ENCODE measurements at places on chromosomes 3 and 15.

GRCh38 chr15:63211549-63211948 is 22.1 kb downstream of the RAB8B start:
- no peak for DNase-seq

- no peak for DNase-seq
Observed at GRCh38 chr15:70109978-70110377, 12.3 kb upstream of the TLE3 start.

- no peak for DNase-seq
Observed at GRCh38 chr3:162117961-162118360, 621.4 kb downstream of the OTOL1 start.

GRCh38 chr3:141538568-141539240 is 51.9 kb downstream of the RASA2 start:
- no peak for DNase-seq

GRCh38 chr3:102297072-102297658 is 137.7 kb upstream of the ZPLD1 start:
- DNase-seq, result no peak

DNA sequence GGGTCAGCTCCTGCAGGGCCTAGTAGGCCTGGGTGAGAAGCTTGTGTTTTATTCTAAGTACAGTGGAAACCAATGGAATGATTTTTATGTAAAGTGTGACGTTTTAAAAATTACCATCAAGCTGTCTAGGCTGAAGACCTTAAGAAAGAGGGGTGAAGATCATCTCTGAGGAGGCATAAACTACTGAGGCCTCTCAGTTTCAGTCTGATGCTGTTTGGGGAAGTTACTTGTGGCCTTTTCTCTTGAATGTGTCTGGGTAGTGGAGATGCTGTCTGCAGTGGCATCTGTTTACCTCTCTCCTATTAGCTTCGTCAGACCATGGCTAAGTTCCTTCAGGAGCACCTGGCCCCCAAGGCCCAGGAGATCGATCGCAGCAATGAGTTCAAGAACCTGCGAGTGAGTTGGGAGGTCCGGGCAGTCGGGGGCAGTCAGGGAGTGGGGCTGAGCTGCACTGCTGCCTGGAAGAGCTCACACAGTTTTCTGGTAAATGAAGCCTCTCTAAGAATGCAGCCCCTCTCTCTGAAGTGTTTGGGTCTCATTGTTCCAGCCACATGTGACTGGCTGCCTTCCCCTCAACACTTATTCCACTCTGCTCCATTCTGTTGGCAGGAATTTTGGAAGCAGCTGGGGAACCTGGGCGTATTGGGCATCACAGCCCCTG is 1.9 kb downstream of the IVD start:
- DNase-seq, result no peak

DNA sequence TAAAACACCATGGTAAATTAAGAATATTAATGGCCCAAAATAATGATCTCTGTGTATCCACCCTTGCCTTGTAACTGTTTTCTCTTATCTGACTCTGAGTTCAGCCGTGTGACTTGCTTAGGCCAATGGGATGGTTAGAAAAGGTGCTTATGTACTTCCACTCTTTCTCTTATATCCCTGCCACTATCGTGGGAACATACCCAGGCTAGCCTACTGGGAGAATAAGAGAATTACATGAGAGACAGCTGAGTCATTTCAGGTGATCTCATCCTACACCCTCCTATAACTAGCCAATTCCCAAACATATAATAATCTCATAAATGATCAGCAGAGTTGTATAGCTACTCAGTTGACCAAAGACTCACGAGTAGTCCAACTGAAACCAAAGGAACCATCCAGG is 98.3 kb upstream of the ABI3BP start:
- DNase-seq, result no peak

- DNase-seq, result no peak
Observed at GRCh38 chr3:15805756-15806266, 8.0 kb upstream of the ANKRD28 start.

GRCh38 chr3:195286115-195286872 is 15.3 kb upstream of the XXYLT1 start:
- no peak for DNase-seq

- no peak for DNase-seq
Observed at GRCh38 chr3:43865887-43866528, 175.3 kb downstream of the ABHD5 start.

DNA sequence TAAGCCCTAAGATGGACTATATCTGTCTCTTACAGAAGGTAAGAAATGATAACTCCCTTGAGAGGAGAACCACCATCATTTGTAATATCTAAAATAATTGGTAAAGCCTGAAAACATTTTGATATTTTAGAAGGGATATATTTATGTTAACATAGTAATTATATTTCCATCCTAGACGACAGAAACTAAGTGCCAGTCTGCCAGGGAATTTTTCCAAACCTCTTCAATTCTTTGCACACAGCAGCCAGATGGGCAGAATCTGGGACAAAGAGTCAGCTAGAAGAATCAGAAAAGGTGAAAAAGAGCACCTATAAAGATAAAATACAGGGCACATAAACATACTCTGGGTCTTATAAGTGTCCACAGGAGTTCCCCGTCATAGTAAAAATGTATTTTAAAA is 70.0 kb upstream of the CBLB start:
- no peak for DNase-seq

DNA sequence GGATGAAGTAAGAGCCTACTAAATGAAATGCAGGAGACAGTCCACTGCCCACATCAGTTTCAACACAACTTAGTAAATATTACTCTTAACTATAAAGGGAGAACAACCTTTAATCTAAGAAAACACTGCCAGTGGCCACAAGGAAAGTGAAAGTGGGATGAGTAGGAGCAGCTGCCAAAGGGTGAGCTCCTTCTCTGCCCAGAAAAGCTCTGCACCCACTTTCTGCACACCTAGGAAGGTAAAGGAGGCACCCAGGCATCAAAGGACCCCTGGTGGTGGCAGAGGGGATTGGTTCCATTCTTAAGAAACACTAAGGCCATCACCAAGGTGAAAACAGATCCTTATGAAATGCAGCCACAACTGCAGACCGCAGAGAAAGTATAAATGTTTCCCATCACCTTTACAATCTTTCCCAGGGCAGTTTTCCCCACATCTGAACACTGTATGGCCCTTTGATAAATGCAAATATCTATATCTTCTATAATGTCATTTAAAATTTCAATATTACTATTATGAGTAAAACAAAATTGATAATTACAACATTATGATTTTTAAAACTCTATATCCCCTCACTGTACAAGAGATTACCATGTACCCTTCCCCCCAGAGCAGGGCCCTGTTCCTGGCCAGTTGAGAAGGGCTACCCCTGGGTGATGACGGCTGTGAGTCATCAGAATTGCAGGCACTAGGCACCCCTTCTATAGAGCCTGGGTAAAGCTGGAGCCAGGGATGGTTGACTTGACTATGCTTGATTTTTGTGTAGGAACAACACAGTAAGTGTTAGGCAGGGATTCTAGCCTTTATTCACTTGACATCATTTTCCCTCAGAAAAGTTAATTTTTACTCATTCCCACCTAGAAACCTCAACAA is 92.0 kb downstream of the SNRK start:
- peak; percentile 38 for DNase-seq

- no peak for DNase-seq
Observed at GRCh38 chr3:162353414-162353813, 856.8 kb downstream of the OTOL1 start.

DNA sequence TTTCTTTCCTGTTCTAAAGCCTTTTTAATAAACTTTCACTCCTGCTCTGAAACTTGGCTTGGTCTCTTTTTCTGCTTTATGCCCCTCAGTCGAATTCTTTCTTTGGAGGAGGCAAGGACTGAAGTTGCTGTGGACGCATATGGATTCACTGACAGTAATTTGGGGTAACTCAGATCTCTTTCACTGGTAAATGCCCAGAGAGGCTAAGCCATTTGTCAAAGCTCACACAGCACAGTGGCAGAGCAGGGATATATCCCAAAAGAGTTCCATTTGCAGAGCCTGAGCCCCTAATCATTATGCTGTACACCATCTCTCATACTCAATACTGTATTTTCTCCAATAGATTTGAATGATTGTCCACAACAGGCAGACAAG is 72.3 kb upstream of the GALNT15 start:
- no peak for DNase-seq

- no peak for DNase-seq
Observed at GRCh38 chr3:195522254-195523023, 20.7 kb downstream of the PPP1R2 start.

GRCh38 chr15:51281368-51281967 is 56.9 kb downstream of the CYP19A1 start:
- no peak for DNase-seq

- DNase-seq, result no peak
Observed at GRCh38 chr3:171770689-171771620, 39.3 kb downstream of the PLD1 start.

GRCh38 chr3:130702985-130703384 is 43.6 kb downstream of the PIK3R4 start:
- DNase-seq, result no peak

GRCh38 chr3:187040516-187041361 is 98.6 kb downstream of the RPL39L start:
- DNase-seq, result no peak

- no peak for DNase-seq
Observed at GRCh38 chr3:96734273-96735009, 80.0 kb upstream of the EPHA6 start.

- no peak for DNase-seq
Observed at GRCh38 chr3:43102773-43103480, 3.0 kb downstream of the POMGNT2 start.

DNA sequence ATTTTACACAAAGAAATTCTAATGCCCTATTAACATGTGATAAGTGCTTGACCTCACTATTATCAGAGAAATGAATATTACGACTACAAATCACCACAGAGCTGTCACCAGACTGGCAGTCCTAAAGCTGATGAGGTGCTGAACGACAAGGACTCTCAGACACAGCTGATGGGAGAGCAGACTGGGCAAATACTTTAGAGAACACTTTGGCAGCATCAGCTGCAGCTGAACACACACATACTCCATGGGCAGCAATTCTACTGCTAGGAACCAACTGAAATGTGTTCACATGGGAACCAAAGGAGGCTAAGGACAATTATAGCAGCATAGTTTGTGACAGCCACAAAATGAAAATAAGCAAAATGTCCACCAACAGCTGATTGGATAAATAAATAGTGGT is 45.5 kb downstream of the SUSD5 start:
- no peak for DNase-seq

DNA sequence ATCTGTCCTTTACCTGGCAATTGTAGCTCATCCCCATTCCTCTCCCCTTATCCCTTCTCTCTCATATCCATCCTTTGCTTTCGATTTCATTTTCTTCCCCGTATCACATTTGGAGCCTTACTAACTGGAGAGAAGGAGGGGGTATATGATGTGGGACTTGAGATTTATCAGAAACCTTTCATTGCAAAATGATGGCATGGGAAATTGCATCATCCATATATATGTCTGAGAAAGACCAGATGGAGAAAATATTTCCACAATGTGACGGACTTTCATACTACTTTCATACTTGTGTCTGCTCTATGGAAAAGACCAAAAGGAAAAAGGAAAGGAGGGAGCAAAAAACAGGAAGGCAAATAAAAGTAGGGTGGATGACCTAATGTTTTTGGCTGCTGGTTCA is 675.2 kb downstream of the AGBL1 start:
- DNase-seq, result no peak

- no peak for DNase-seq
Observed at GRCh38 chr3:152199102-152199840, 69.5 kb upstream of the MBNL1 start.

DNA sequence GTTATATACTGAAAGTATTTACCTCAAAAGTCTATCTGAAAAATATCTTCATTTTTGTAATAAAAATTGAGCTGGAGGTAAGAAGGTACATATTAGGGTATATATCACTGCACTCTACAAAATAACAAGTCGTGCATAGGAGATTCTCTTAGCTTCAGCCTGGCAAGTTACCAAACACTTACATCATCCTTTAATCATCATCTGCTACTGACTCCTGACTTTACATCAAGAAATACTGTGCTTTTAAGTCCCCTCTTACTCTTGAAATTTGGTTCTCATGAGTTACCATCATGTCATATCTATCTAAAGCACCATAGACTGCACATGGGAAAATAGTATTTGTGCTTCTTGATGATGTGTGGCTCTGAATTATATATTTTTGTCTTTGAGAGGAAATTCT is 50.8 kb downstream of the LYSMD4 start:
- no peak for DNase-seq

GRCh38 chr3:127371334-127371733 is 83.5 kb upstream of the PRR20G start:
- DNase-seq, result no peak

DNA sequence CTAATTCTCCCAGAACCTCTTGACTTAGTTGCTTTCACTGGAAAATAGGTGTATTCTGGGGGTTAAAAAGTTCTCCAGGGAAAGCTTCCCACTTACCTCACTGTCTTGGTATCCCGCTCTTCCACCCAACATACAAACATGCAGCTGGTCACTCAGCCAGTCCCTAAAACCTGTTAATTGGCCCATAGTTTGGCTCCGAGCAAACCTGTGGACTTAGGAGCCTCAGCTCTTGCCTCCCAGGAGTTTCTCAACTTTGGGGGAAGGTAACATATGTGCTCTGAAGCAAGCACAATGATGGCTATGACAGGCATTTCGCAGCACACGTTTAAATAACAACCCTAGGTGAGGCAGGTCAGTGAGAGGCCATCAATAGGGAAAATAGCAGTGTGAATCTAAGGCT is 25.8 kb upstream of the LRRFIP2 start:
- no peak for DNase-seq

GRCh38 chr3:120764206-120764605 is 21.7 kb downstream of the GTF2E1 start:
- no peak for DNase-seq

- DNase-seq, result no peak
Observed at GRCh38 chr3:129240436-129240835, 9.0 kb upstream of the COPG1 start.

DNA sequence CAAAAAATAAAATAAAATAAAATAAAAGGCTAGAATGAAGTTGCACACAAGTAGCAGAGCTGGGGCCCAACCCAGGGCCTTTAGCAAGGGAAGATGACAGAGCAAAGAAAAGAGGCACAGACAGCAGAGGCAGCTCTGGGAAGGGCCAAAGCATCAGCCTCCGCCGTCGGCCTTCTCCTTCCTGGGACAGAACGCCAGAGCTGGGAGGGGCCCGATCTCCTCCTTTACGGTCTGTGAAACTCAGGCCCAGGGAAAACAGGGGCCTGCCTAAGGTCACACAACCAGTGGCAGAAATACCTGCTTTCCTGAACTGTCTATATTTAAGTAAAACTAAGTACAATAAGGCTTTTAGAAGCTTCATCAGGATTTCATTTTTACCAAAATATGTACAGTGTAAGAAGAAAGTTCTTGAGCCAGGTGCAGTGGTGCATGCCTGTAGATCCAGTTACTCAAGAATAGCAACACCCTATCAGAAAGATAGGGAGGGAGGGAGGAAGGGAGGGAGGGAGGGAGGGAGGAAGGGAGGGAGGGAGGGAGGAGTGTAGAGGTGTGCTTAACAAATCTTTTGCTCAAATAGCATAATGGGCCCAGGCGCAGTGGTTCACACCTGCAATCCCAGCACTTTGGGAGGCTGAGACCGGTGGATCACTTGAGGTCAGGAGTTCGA is 43.0 kb upstream of the MUC4 start:
- DNase-seq, result no peak

- DNase-seq, result no peak
Observed at GRCh38 chr3:190266913-190267290, 55.3 kb downstream of the CLDN1 start.
